ENCODE measurements at places on chromosomes 3 and 15. TPM values are rescaled to one million over a fixed set of nuclear protein-coding genes. Genes with fewer than 3 reads are reported as not detected.
A peak's percentile ranks its signal among the peaks of the same experiment; 100 is the strongest.

GRCh38 chr15:62124176-62124972, 40.7 kb downstream of the C2CD4B start:
- DNase-seq: no peak
- no peaks in the 10 kb centered on the region for H3K27me3 ChIP-seq
- no peak overlapping the region for H3K4me3 ChIP-seq
- no peaks in the 10 kb centered on the region for H3K4me1 ChIP-seq
- H3K36me3 ChIP-seq: no peaks in the 10 kb centered on the region
- peak overlapping the region; percentile 24 for H3K27ac ChIP-seq

DNA sequence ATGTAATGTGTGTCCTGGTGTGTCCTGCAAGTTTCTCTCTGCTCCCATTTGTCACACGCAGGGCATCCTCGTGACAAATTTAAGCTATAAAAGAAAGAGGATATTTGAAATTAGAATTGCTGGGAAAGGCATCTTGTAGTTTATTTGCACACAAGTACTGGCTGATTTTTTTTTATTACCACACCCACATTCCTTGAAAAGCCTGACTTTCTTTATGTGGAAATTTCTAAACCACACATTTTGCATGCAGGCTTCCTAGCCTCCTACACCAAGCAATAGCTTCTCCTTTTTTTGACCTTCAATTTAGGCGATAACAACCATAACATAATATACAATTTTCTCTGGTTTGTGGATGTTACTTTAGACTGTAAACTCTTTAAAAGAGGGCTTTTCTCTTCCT, 126.1 kb downstream of the SERPINI1 start:
- no peaks in the 10 kb centered on the region for H3K36me3 ChIP-seq
- peak overlapping the region; percentile 69 for H3K27ac ChIP-seq
- H3K27me3 ChIP-seq: no peaks in the 10 kb centered on the region
- DNase-seq: no peak

DNA sequence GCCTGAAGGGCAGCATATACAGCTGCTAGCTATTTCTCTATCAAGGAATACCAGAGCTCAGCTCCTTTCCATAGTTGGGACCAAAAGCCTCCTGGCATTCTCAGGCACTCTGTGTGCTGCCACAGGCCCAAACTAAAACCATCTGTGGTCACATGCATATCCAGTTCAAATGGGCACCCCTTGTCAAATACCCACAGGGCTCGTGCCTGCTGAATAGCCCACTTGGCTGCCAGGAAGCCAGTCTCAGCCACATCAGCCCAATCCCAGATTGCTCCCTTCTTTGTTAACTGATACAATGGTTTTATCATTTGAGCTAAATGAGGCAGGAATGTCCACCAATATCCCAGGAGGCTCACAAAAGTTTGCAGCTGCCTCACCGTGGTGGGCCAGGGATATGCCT, 13.9 kb downstream of the CCRL2 start:
- no peaks in the 10 kb centered on the region for H3K36me3 ChIP-seq
- no peaks in the 10 kb centered on the region for H3K4me1 ChIP-seq
- no peak for DNase-seq
- no peak overlapping the region for H3K4me3 ChIP-seq

GRCh38 chr15:82810061-82810889, 847 bp downstream of the WHAMM start:
- H3K4me1 ChIP-seq: peaks cover 6% of the 10 kb centered on the region
- no peaks in the 10 kb centered on the region for H3K27me3 ChIP-seq

GRCh38 chr3:72329354-72329753, 518.9 kb downstream of the SHQ1 start:
- no peak overlapping the region for H3K4me3 ChIP-seq
- no peaks in the 10 kb centered on the region for H3K36me3 ChIP-seq
- H3K4me1 ChIP-seq: peaks cover 8% of the 10 kb centered on the region
- no peaks in the 10 kb centered on the region for H3K27me3 ChIP-seq
- DNase-seq: peak; percentile 50

DNA sequence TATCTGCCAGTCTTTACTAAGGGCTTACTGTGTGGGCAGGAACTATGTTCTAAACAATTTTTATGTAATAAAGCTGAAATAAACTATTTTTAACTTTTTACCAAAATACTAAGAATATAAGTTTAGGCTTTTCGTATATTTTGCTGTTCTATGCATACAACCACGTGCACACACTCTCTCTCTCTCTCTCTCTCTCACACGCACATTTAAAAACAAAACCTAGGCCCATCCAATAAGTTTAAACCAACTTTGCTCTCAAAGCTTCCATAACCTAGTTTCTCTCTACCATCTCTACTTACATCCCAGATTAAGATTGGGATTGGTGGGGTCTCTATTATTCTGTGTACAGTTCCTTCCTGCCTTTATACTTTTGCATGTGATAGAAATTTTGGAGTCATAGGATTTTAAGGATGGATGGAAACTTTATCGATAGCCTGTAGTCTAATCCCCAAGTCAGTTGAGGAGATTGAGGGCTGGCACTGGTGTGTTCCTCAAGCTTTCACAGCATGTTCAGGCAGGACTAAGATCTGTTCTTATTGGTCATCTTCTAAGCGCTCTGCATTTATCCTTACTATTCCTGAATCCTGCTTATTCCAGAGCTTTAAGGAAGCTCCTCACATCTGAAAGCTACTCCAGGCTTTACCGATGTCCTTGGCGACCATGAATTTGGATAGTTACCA, 1.8 kb downstream of the GPR171 start:
- H3K27ac ChIP-seq: no peak overlapping the region
- DNase-seq: no peak

- no peaks in the 10 kb centered on the region for H3K27me3 ChIP-seq
- no peak for DNase-seq
- H3K36me3 ChIP-seq: no peaks in the 10 kb centered on the region
- no peak overlapping the region for H3K27ac ChIP-seq
- peaks cover 6% of the 10 kb centered on the region for H3K4me1 ChIP-seq
Observed at GRCh38 chr3:192715126-192715525, 12.2 kb downstream of the FGF12 start.

DNA sequence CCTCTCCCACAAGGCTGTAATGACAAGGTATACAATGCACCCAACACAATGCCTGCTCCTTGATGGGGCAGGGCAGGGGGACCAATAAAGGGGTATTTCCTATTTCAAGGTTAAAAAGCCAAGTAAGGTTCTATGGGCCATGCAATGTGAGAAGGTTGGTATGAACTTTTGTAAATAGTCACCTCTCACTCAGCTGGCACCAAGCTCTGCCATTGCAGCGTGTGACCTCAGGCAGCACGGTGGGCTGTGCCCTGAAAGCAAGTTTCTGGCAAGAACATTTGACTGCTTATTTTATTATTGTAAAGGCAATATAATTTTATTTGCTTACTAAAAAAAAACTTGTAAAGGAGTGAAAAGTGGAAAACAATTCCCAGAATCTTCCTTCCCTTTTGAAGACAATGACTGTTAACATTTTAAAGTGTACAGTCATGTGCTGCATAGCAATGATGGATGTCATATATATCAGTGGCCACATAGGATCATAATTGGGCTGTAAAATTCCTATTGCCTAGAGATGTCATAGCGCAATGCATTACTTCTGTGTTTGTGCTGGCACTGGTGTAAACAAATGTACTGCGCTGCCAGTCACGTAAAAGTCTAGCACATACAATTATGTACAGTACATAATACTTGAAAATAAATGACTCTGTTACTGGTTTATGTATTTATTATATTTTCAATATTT, 167.3 kb upstream of the RORA start:
- DNase-seq: no peak
- no peak overlapping the region for H3K27ac ChIP-seq
- no peaks in the 10 kb centered on the region for H3K27me3 ChIP-seq
- no peaks in the 10 kb centered on the region for H3K4me1 ChIP-seq

GRCh38 chr3:130582457-130583153, 65.6 kb downstream of the COL6A6 start:
- peaks cover 8% of the 10 kb centered on the region for H3K4me1 ChIP-seq
- no peak for DNase-seq
- H3K36me3 ChIP-seq: no peaks in the 10 kb centered on the region
- no peak overlapping the region for H3K4me3 ChIP-seq
- H3K27ac ChIP-seq: no peak overlapping the region

DNA sequence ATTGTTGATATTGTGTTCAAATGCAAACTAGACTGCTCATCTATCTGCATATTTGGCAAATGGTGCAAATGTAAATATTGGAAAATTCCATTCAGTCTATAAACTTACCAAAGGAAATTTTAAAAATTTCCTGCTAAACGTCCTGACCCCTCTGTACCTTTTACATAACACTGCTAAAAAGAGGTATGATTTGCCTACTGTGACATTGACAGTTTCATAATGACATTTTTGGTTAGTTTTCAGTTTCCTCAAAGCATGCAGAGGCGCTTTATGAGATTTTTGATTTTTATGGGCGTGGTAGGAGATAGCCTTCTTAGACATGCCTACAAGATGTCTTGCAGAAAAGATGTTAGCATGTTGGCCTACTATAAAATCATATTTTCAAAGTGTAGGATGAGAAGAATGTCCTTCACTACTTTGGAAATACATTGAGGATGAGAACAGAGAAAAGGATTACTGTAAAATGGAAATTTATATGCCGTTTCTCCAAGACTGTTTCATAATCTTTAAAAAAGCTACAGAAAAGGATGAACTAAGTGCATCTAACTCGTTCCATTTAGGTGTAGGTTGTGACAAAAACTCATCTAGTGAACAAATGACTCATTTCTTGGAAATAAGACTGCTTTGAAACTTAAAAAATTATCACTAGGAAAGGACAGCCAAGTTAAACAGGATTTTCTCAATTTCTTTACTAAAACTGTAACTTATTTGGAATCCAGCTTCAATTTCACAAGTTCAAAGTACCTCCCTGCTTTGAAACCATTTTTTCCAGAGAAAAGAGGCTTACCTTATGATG, 14.5 kb upstream of the ISLR start:
- H3K4me3 ChIP-seq: no peak overlapping the region
- no peak for DNase-seq
- peaks cover 3% of the 10 kb centered on the region for H3K4me1 ChIP-seq

DNA sequence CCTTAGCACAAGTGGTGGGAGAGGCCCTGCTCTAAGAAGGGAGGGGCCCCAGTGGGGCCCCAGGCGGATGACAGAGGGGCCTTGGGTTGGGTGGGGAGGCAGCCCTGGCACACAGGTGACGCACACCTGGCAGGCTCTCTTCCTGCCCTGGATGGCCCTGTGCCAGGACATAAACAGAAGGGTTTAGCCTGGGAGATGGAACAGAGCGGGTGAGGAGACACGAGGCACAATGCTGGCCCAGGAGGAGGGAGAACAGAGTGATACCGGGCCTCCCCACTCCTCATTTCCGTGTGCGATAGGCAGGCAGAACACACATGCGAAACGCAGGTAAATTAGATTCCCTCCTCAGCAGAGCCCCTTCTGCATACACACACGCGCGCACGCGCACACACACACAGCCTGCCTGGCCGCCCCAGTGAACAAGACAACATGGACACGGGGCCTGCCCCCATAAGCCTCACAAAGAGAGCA, 39.8 kb downstream of the IDH2 start:
- peak overlapping the region; percentile 80 for H3K27ac ChIP-seq
- no peak for DNase-seq
- H3K4me1 ChIP-seq: peaks cover 53% of the 10 kb centered on the region
- H3K27me3 ChIP-seq: no peaks in the 10 kb centered on the region

GRCh38 chr15:47431501-47431900, 285.8 kb upstream of the SEMA6D start:
- DNase-seq: no peak
- H3K27me3 ChIP-seq: no peaks in the 10 kb centered on the region
- no peak overlapping the region for H3K4me3 ChIP-seq
- no peaks in the 10 kb centered on the region for H3K4me1 ChIP-seq
- H3K27ac ChIP-seq: no peak overlapping the region

- no peaks in the 10 kb centered on the region for H3K27me3 ChIP-seq
- DNase-seq: peak; percentile 91
- H3K4me3 ChIP-seq: peak overlapping the region; percentile 54
- peaks cover 46% of the 10 kb centered on the region for H3K4me1 ChIP-seq
- peak overlapping the region; percentile 93 for H3K27ac ChIP-seq
Observed at GRCh38 chr3:39177708-39178332, 14.6 kb downstream of the XIRP1 start.

DNA sequence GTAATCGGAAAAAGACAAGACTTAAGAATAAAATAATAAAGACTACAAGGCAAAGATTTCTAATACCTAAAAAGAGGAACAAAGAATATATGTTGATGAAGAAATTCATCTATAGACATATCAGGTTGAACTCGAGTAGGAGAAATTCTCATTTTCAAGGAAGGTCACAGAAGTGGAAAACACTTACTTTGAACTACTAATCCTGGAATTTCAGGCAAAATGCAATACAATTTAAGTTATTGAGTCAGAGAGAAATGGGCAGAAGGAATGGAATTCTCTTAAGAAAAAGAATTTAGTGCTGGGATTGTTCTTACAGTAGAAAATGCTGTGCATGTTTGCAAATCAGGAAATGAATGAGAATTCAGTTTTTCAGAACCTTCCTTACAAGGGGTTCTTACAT, 135.9 kb upstream of the TGFBR2 start:
- H3K4me3 ChIP-seq: no peak overlapping the region
- H3K27me3 ChIP-seq: no peaks in the 10 kb centered on the region
- peaks cover 5% of the 10 kb centered on the region for H3K4me1 ChIP-seq
- no peak for DNase-seq

DNA sequence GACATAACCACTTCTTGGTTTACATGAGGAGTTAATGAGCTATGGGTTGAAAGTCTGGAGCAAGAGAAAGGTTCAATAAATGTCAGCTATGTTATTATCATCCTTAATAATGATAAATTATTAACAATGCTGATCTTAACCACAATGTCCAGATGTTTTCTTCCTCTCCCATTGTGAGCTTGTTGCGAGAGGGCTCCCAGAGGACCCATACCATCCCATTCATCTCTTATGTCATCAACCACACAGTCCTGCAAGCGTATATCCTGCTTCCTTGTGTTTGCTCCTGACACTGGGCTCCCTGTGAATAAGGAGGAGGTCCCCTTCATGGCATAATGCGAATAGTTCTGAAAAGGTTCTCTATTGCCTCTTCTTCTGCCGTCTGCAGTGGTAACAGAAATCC, 266.8 kb downstream of the TLE3 start:
- peaks cover 16% of the 10 kb centered on the region for H3K27me3 ChIP-seq
- no peaks in the 10 kb centered on the region for H3K36me3 ChIP-seq
- H3K4me3 ChIP-seq: no peak overlapping the region

- H3K27ac ChIP-seq: no peak overlapping the region
- no peak overlapping the region for H3K4me3 ChIP-seq
- H3K27me3 ChIP-seq: no peaks in the 10 kb centered on the region
- H3K36me3 ChIP-seq: no peaks in the 10 kb centered on the region
Observed at GRCh38 chr3:98567666-98568270, 25.6 kb downstream of the CPOX start.

DNA sequence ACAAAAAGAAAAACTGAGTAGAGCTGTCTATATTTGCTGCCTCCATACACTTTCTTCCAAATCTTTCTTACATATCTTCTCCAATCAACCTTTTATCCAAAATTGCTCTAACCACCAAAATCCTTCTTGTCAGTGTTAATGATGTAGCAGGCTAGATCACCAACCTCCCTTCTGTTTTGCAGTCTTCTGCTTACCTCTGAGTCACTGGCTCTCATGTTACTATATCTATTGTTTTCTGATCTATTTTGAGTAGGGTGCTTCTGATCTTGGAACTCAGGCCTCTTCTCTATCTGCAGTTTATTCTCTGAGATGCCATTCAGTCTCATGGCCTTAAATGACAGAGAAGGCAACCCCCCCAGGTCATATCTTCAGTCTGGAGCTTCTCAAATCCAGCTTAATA, 26.3 kb upstream of the AADAC start:
- H3K36me3 ChIP-seq: no peaks in the 10 kb centered on the region
- no peak overlapping the region for H3K4me3 ChIP-seq
- H3K4me1 ChIP-seq: no peaks in the 10 kb centered on the region
- no peak for DNase-seq
- H3K27me3 ChIP-seq: no peaks in the 10 kb centered on the region
- H3K27ac ChIP-seq: no peak overlapping the region

Gene GPR62
- total RNA-seq: 0.13 TPM

Gene GRK7
- total RNA-seq: not detected

Gene CHAC1
- total RNA-seq: 3.8 TPM

Gene GPR149
- not detected for total RNA-seq

All from heart left ventricle (tissue), 16 donors.